ENCODE measurements at places on chromosomes 12 and 14.

DNA sequence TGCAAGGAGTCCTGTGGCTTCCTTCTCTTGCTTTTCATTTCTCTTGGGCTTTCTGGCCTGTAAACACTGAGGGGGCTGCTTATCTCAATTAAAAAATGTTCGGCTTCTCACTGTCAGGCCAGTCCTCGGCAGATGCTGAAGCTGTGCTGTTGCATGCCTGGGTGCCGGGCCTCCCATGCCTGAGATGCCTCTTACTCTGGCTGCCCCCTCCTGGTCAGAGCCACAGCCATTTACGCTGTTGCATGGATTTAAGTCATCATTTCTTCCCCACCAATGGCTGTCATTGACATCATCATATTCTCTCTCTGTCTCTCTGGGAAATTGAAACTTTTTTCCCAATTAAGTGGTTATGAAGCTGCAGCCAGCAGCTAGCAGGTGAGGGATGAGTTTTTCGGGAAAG is 53.7 kb downstream of the FOXN4 start:
- no peak for DNase-seq

DNA sequence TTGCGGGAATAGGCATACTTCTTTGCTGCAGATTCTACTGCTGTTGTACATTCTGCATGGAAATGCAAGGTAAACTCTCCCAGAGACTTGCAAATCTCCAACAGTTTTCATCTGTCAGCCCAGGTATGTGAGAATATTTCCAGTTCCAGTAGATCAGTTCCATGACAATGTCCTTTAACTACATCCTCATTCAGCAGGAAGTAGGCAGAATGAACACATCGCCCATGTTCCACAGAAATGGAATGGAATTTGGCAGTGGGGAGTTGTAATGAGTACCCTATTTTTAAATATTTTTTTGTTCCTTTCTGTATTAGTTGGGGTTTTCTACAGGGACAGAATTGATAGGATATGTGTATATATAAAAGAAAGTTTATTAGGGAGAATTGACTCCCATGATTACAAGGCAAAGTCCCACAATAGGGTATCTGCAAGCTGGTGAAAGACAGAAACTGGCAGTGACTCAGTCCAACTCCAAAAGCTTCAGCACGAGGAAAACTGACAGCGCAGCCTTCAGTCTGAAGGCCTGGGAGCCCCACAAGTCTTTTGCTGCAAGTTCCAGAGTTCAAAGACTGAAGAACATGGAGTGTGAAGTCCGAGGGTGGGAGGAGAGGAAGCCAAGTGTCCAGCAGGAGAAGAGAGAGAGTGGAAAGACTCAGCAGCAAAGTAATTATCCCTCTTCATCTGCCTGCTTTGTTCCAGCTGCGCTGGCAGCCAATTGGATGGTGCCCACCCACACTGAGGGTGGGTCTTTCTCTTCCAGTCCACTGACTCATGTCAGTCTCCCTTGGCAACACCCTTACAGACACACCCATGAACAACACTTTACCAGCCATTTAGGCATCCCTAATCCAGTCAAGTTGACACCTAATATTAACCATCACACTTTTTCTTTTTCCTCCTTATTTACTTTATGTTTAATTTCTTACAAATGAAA is 110.4 kb upstream of the SCAF11 start:
- DNase-seq = no peak

DNA sequence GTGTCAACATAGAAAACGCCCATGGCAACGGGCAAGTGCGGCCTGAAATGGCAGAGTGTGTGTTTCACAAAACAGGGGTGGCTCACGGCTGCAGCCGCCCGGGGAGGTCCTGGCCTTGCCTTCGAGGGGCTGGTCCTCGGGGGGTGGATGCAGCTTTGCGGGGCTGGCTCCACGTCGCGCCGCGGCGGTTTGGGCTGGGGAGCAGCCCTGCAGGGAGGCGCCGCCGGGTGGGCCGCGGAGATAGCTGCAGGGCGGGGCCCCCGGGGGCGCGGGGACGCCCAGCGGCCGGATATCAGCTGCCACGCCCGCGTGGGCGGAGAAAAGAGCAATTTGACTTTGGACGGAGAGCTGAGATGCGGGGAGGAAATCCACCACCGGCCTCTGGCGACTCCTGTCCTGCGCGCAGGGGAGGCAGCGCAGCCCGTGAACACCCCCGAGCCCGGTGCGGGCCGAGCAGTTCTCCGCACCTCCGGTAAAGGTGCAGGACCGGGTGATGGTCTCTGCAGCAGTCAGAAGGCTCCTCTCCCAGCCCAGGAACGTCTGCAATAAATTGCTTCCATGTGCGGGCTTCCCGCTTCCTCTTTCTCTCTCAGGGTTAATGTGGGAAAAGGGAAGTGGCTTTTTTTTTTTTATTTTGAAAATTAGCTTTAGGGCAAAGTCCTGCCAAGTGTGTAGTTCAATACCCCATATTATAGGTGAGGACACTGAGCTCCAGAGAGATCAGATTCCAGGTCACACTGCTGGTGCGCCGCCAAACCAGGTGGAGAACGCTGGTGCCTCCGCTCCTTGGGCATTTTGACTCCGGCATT is 110.5 kb downstream of the ARF6 start:
- DNase-seq = peak; percentile 81

- no peak for DNase-seq
Measured at GRCh38 chr12:113086249-113087164, 30.0 kb downstream of the DTX1 start.
